Caki2 (cell line): ENCODE measurements at places on chromosomes 13 and 19.

- peak; percentile 71 for DNase-seq
These were observed 135.6 kb downstream of the NUFIP1 start for GRCh38 chr13:44853641-44854040.

GRCh38 chr19:16660763-16661479 lies at the start of gene TMEM38A:
Gene TMEM38A (plus strand): TSS chr19:16661139. CDS start chr19:16661218, 79 bp downstream.
- DNase-seq = peak; percentile 21

DNA sequence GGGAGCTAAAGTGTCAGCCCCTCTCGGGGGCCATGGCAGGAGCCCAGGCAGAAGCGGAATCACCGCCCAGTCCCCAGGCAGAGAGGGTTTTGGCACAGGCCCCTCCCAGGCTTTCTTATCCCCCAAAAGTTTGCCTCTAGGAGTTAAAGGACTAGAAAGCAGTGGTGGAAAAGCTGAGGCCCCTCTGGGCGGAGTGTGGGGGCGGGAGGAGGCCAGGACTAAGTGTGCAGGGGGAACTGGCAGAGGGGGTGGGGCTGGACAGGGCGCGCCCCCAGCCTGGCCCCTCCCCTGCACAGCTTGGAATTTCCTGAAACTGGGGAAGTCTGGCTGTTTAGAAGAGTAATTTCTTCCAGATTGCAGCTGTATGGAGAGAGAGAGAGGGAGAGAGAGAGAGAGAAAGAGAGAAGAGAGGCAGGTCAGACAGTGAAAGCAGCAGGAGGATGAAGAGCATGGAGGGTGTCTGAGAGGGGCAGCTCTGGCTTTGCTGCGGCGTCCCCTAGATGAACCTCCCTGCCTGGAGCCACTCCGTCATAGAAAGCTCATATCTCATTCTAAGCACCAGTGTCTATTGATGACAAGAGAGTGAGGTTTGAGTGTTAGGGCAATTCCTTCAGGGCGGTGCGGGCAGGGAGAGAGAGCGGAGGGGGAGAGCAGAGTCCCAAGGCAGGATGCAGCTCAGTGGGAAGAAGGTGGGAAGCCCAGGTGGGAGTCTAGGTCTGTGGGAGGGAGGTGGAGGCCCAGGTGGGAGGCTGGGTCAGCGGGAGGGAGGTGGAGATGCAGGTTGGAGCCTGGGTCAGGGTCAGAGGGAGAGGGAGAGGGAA lies at the start of gene CDC42EP5:
Gene CDC42EP5 (minus strand): TSS at position 226 of the 821 bp plus-strand sequence. CDS start 7,749 bp downstream, outside the sequence.
- DNase-seq = no peak

DNA sequence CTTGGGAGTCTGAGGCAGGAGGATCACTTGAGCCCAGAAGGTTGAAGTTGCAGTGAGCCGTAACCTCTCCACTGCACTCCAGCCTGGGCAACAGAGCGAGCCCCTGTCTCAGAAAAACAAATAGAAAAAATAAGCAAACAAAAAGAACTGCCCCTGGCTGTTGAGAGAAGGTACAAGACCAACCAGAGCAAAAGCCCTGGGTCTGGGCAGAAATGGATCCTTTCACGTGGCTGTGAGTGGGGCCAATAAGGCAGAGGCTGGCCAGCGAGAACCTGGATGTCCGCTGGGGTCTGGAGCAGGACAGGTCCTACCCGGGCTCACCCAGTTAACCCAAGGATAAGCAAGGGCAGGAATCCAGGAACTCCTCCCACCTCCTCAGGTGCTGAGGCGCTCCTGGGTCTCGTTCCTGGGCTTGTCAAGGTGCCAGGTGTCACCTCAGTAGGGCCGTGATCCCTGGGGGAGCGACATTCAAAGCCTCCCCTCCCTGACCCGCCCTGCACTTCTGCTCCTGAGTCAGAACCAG lies 4.7 kb upstream of the SLC5A5 start:
- no peak for DNase-seq

DNA sequence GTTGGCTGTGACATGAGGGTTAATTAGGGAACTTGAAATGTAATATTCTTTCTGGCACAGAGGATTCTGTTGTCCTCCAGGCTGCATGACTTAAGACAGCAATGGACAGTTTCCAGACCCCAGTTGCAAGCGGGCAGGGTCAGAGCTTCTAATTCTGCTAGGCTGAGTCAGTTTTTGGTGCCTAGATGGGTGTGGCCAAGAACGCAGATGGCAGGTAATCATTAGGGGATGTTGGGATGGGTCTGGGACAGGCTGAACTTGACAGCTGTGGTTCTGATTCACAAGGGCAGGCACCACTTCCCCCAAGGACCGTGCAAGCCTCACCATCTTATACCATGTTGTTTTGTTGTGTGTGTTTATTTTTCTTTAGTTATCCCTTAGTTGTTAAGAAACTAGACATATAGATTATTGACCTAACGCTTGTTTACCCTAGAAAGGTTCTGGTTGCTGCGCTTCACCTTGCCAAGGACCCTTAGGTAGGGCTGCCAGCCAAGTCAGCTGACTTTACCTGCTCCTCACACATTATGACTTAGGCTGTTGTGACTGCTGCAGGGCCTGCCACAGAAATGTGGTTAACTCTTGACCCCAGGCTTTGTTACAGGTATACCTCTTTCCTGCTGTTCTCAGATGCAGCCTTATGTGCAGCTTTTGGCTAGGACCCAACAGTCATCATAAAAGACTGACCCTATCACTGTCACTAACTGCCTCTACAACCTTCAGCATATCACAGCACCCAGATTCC lies 117.7 kb upstream of the KLF12 start:
- no peak for DNase-seq

DNA sequence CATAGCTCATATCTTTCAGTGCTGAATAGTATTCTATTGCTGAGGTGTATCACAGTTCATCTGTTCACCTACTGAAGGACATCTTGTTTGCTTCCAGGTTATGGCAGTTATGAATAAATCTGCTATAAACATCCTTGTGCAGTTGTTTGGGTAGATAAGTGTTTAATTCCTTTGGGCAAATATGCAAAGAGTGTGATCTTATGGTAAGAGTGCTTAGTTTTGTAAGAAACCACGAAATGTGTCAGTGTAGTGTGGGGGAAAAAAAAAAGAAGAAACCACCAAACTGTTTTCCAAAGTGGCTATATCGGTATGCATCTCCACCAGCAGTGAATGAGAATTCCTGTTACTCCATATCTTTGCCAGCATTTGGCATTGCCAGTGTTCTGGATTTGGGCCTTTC lies 93.3 kb downstream of the PIBF1 start:
- DNase-seq = no peak

GRCh38 chr19:51410950-51411748 lies 6.3 kb downstream of the SIGLEC10 start:
- DNase-seq = no peak

- no peak for DNase-seq
These were observed 10.2 kb downstream of the KRI1 start for GRCh38 chr19:10555610-10555973.

DNA sequence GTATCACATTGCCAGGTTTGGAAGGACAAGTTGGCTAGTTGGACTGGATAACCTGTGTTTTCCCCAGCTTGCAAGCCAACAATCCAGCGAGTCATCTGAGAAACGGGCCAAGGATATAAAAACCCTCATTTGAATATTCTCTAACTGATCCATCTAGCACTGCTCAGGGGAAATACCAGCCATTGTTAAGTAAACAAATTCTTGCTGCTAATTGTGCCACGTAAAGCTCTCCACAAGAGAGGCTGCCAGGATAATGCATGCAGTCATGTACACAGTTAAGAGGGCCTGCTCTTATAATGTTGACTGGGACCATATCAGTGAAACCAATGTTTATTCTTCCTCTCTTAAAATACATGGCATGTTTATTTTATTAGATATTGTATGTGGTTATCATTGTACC lies 663.2 kb upstream of the SGCG start:
- DNase-seq = peak; percentile 2

- no peak for DNase-seq
These were observed 8.1 kb upstream of the FXYD3 start for GRCh38 chr19:35107545-35107944.

DNA sequence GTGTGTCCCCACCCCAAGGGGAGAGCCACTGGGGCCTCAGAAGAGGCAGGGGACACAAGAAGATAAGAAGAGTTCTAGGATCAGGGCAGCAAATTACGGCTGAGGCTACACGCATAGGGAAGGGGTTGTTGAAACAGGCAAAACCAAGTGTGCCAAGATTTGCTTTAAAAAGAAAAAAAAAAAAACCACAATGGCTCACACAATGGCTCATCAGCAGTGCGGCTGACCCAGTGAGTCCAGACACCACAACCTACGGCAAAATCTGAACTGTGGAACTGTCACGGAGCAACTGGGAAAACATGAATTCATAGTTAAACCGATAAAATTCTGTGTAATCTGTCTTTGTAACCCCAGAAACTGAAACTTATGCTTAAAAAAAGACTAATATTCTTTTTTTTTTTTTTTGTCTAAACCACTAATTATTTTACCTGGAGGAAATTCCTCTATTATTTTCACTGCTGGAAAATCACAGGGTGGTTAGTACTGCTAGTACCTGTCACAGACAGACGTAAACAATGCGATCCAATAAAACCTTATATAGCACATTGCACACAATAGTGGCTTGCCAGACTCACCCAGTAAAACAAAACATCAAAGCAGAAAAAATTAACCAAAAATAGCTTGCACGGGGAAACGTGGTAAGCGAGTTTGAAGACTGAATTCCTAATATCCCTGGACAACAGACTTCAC lies 325.4 kb upstream of the TSHZ3 start:
- DNase-seq = no peak

- DNase-seq = no peak
These were observed 10.1 kb downstream of the YIPF2 start for GRCh38 chr19:10918359-10918758.

- peak; percentile 59 for DNase-seq
These were observed 746.6 kb downstream of the UQCRFS1 start for GRCh38 chr19:28466107-28467045.

GRCh38 chr19:927780-928401 lies 2.1 kb downstream of the ARID3A start:
- DNase-seq = no peak

DNA sequence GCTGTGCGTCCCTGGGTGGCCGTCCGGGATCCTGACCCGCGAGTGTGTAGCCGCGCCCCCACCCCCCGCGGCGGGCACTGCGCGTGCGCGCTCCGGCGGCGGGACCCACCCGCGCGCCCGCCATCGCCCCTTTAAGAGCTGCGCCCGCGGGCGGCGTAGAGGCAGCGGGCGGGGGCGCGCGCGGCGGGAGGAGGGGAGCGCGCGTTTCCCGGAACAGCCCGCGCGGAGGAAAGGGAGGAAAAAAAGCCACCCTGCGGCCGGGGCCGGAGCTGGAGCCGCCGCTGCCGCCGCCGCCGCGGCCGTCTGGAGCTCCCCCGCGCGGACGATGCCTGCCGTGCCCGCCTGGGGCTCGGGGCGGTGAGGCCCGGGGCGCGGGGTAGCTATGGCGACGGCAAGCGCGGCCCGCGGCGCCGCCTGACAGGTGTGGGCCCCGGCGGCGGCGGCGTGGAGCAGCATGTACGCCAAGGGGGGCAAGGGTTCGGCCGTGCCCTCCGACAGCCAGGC lies at the start of gene SSBP4:
Gene SSBP4 (plus strand): TSS at position 204 of the 504 bp plus-strand sequence. CDS start 251 bp downstream, at position 455.
- peak; percentile 88 for DNase-seq

DNA sequence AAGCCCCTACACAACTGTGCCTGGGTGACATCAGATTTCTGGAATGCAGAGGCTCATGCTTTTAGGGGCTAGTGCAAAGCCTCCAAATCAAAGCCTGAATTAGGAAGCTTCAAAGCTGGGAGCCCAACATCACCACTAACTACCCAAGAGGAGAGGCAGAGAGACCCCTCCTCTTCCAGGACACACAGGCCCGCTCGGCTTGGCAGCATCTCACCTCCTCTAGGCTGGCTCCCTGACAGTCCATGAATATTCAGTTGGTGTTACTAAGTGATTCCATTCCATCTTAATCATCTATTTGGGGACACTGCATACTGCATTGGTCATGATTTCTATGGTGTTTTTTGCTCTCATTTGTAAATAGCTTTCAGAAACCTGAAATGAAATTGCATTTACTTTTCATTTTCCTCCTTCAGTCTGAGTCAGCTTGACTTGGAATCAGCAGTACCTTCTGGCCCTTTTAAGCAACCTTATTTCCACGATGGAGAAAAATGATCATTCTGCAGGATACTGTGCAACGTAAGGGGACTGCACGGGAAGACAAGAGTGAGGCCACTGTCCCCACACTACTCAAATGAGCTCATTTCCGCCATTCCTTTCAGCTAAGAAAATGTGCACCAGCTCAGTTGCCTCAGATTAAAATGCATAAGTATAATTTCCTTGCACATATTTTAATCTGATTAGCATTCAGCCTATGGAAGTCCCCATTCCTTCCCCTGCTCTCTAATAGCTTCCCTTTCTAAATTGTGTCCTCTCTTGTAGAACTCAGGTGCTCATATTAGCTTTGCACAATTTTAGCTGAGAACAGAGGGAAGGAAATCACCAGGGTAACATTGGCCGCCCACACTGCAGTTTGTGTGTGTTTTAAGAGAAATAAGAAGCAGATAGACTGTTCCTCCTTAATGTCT lies 219.9 kb downstream of the RFC3 start:
- DNase-seq = no peak

DNA sequence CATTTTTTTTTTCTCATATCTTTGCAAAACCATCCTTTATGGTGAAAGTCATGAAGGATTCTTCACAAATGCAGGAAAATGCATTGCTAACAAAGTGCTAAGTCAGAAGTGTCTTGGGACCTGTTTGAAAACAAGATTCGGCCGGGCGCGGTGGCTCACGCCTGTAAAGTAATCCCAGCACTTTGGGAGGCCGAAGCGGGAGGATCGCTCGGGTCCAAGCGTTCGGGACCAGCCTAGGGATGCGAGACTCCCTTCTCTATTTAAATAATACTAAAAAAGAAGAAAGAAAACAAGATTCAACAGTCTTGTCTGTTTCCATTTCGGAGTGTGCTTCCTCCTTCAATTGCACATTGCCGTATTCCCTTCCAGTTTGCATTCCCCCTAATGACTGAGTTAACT lies 819 bp downstream of the EID2B start:
- no peak for DNase-seq

- no peak for DNase-seq
These were observed 11.9 kb downstream of the BCAT2 start for GRCh38 chr19:48798937-48799336.

DNA sequence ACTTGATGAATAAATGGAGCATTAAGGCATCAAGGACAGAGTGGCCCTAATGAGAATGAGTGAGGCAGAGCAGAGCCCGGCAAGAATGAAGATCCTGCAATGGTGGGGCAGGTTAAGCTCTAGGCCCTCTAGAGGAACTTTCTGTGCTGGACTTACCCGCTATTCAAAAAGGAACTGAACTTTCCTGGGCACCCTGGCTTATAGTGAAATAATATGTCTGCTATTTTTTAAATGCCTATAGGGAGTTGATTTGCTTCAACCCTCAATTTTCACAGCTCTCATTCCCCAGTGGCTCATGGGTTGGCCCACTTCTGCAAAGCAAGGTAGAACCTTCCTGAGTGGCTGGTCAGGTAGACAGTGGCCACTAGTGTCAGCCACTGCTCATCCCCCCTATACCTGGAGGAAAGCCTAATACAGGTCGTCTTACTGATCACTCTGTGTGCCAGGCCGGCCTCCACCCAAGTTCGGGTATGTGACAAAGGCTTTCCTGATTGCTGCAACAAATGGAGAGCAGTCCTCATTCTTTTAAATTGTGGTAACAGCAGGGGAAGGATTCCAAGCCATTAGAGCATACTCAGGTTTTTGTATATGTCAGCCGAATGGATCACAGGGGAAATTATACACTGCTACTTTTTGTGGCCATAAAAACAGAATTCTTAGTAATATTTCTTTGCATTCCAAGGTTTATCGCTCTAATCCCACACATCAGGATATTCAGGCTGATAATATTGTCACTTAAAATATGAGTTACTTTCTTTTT lies 103.0 kb downstream of the KL start:
- DNase-seq = no peak
